Ecto neural progenitor cell (in vitro differentiated cells): ENCODE measurements at places on chromosomes 4 and X.
A peak's percentile ranks its signal among the peaks of the same experiment; 100 is the strongest.

DNA sequence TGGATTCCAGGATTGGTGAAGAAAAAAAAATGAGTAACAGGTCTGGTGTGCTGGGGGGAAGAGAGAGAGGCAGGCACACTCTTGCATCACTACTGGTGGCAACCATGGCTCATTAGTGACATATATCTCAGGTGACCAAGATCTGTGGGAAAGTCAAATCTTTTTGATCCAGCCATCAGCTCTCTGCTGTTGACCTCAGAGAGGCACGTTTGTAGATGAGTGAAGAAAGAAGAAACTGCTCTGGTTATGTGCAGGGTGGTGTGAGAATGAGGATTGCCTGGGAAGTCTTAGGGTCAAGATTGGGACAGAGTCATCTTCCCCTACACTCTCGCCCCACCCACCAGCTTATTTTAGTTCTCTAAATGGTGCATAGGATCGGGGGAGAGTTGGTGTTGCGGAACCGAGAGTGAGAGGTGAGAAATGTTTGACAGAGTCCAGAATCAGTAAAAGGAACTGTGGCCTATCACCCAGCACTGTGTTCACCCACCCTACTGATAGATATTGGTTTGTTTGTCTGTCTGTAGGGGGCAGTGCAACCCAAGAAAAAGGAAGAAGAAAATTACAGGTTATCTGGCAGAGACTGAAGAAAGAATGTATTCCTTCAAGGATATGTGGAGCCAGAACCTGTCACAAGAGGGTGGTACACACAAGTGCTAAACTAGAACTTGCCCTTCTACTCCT is 21.9 kb downstream of the ARMCX6 start:
- peak; percentile 37 for DNase-seq

DNA sequence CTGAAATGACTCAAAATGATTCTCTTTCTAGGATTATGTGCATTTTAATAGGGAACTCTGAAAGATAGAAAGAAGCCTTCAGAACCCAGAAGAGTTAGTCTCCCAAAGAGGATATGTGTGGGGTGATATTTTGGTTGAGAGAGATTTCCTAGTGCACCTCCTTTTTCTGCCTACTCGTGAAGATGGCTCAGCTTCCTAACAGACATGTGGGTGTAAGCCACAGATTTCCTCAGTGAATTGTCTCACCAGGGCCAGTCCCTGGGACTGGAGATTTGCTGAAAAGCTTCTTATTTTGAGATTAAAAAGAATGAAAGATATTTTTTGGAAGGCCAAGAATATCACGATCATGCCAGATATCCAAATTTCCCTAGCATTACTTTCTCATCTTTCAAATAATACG is 42.8 kb downstream of the MAGEB17 start:
- DNase-seq, result no peak

DNA sequence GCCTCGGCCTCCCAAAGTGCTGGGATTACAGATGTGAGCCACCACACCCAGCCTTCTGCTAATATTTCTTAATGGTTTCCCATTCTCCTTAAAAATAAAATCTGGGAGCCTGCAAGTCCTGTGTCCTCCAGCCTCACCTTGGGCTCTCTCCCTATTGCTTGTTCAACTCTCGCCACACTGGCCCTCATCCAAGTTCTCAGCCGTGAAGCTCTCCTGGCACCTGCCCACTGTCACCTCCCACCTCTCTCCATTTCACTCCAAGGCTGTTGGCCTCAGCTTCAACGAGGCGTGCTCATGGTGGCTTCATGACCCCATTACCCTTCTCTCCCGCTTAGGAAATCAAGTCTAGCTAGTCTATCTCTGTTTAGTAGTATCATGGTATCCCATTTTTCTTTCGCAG is 9.5 kb upstream of the ETNPPL start:
- no peak for DNase-seq

- DNase-seq, result no peak
Observed at GRCh38 chr4:84279678-84280077, 219.4 kb downstream of the NKX6-1 start.

DNA sequence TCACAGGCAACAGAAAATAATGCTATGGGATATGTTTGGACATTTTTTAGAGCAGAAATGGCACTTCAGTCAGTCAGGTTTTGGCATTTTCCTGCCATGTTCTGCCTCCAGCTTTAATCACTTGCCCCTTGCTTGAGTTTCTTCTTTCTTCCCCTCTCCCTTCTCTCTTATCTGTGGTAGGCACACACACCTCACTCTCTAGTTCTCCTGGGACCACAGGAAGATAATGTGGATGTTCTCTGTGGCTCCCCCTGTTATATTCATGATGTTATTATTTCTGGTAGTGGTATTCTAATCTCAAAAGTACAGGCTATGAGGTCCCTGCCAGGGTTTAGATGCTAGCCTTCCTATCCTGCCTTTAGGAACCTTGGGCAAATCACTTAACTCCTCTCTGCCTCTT is 5.2 kb downstream of the HADH start:
- DNase-seq, result no peak

GRCh38 chr4:29304595-29304994 is 1415.6 kb upstream of the PCDH7 start:
- no peak for DNase-seq

- no peak for DNase-seq
Observed at GRCh38 chr4:119955256-119955655, 111.4 kb downstream of the MAD2L1 start.

DNA sequence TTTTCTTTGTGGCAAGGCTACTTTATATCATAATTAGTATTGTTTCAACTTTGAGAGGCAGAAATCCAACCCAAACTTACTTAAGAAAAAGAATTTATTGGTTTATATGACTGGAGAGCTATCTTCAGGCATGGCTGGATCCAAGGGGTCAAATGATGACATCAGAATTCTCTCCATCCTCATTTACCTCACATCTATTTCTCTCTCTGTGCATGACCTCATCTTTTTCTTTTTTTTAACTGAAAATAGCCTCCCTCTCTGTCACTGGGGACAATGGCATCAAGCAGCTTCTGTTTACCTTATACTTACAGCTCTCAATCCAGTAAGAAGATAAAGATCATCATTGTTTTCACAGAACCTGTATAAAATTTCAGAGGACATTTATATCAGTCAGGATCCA is 12.0 kb upstream of the EXOC1L start:
- DNase-seq, result no peak

DNA sequence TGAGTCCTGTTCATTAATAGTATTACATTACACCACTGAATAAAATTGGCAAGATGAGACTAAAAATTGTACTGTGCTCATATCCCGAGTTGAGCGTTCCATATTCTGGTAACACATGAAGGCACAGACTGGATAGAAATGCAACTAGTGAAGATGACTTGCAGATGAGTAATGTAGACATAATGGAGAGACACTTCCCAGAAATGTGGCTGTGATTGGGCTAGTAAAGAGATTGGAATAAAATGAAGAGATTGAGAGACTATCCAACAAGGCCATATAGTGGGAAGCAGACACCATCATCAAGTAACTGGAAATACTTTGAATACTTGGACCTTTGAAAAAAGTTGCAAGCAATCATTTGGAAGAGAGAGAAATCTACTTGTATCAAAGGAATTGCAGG is 77.3 kb downstream of the DCAF8L1 start:
- no peak for DNase-seq

- DNase-seq, result no peak
Observed at GRCh38 chrX:134484039-134484438, 24.1 kb downstream of the HPRT1 start.

DNA sequence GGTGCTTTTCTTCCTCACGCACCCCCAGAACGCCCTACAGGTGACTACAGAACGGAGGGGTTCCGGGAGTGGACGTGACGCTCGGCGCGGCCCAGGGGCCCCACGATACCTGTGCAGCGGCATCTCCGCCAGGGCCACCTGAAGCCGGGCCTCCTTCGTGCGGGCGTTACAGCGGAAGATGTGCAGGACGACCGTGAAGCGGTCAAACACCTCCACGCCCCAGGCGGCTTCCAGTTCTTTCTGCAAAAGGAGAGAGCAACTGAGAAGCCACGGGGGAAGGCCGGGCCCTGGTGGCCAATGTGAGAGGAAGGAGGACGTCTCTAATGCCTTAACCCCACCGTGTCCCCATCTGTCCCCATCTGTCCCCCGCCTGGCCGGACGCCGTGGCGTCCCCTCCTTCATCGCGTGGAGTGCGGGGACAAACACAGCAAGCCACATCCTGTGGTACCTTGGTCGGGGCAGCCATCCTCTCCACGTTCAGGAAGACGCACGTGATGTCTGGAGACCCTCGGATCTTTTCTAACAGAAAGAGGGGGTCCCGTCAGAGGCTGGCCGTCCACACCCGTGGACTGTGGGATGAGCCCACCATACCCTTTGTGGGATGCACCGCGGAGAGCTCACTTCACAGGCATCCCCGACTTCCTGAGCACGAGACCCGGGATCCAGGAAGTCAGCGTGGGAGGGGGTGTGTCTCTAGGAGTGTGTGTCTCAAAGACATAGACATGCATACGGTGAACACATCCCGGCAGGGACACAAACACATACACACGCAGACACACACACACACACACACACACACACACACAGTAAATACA is 3.6 kb downstream of the GTPBP6 start:
- no peak for DNase-seq

DNA sequence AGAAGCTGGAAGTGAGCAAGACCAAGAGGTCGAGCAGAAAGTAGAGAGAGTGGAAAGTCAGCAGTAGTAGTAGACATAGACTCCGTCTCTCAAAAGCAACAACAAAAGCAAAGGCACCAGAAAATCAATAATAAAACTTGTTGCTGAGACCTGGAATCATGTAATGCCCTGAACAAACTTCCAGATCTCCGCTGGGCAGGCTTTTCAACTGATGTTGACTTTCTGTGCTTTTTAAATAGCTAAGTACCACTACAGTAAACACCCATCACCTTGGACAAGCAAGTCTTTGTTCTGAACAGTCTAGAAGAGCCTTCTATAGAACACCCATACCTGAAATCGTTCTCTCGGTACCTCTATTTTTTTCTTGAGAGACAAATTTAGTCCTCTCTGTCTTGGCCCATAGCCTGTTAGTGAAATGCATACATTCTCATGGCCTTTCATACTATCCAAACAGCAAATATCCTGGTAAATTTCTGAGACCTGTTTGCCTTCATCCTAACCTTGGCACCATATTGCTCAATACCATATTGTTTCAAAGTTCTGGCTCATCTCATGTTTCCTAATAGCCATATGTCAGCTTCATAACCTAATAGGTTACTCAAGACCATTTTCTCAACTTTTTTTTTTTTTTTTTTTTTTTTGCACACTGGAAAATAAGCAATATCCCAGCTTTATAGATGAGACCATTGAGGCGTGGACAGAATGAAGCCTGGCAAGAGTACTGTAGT is 200.6 kb upstream of the RBPJ start:
- DNase-seq, result no peak

- DNase-seq, result no peak
Observed at GRCh38 chrX:41981481-41982013, 58.2 kb upstream of the CASK start.

- DNase-seq, result peak; percentile 55
Observed at GRCh38 chrX:17456526-17456925, 81.5 kb downstream of the NHS start.

DNA sequence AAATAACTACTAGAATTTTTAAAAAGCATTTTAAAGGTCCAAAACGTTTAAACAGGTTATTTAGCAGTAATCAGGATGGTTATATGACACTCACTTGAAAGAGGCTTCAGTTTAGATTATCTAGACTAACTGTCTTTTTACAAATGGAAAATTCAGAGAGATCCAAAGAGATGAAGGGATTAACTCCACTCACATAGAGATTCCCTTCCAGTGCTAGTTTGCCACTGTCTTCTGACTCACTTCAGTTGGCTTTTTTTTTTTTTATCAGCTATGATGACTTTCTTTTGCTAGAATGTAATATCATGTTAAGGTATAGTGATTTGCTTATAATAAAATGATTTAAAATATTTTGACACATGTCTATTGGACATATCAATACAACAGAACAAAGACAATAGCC is 43.8 kb downstream of the GALNT7 start:
- DNase-seq, result no peak

DNA sequence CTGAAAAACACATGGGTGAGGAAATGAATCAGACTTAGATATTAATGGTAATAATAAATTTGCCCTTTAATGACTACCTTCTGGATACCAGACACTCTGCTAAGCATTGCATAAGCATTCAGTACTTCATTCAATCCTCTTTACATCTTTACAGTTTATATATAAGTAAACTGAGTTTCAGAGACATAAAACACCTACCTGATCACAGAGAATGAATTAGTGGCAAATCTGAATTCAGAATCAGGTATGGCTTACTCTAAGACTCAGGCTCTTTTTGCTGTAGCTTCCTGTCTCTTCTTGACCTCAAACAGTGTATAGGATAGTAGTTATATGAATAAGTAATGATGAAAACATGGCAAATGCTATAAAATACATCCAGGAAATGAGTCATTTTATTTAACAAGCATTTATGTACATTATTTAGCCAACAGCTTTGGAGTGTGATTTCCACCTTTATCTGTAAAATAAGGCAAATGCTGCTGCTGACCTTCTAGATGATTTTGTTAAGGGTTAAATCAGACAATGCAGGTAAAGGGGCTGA is 83.9 kb downstream of the VEGFC start:
- DNase-seq, result no peak

DNA sequence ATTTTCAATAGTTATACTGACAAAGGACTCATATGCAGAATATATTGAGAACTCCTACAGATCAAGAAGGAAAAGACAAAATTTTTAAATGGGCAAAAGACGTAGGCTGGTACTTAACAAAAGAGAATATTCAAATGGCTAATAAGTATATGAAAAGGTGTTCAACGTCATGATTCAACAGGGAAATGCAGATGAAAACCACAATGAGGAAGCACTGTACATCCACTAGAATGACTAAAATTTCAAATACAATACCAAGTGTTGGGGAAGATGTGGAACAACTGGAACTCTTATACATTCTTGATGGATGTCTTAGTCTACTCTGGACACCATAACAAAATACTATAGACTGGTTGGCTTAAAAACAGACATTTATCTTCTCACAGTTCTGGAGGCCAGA is 1.3 kb upstream of the MRFAP1L1 start:
- no peak for DNase-seq

DNA sequence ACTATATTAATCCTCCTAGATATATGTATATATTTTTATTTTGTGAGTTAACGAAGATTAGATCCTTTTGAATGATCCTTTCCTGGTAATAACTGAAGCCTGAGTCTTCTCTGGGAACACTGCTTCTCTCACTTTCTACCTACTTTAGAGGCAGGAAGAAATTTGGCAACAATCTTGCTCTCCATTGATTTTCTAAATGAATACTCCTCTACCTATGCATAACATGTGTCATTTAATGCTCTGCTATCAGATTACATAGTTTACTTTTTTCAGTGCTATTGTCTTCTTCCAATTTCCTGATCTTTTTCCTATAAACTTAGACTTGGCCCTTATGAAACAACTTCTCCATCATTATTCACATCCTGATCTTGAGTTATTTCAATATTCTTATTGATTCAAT is 60.4 kb upstream of the PDHA2 start:
- DNase-seq, result no peak

GRCh38 chr4:23291139-23291538 is 598.4 kb downstream of the GBA3 start:
- no peak for DNase-seq

GRCh38 chr4:37590016-37590415 is 96.2 kb downstream of the RELL1 start:
- no peak for DNase-seq
